ENCODE measurements at places on chromosomes 4 and X.

GRCh38 chr4:32519060-32519459 lies 1798.9 kb downstream of the PCDH7 start:
- no peak for DNase-seq

GRCh38 chr4:13918110-13918509 lies 290.6 kb upstream of the BOD1L1 start:
- no peak for DNase-seq

- DNase-seq, result no peak
These were observed 13.1 kb upstream of the ART3 start for GRCh38 chr4:76061421-76061820.

DNA sequence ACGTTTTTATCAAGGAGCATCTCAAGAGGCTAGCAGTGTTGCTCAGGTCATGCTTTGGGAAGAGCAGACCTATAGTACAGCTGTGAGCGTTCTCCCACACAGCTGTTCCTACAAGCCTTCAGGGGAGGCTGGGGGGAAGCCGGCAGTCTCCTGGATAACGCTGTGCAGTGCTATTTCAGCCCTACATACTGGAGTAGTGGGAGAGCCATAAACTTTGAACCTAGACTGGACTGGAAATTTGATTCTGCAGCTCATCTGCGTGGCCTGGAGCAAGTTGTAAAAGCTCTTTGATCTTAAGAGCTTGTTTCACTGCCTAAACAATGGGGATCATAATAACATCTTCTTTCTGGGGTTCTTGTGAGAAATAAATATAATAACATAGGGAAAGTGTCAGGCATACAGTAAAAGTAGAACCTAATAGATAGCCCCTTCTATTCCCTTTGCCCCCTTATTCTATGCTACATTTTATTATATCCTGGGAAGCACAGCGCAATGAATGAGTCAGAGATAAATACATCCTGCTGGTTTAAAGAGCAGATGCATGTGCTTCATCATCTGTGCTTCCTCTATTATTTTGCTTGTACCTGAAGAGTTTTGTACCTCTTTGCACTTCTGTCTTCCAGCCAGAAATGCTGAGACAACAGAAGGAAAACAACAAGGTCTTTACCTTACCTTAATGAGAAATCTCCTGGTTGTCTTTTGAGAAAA lies 14.7 kb upstream of the AMBN start:
- no peak for DNase-seq

GRCh38 chr4:47143261-47143660 lies 111.9 kb downstream of the GABRB1 start:
- DNase-seq, result no peak

GRCh38 chr4:106421441-106422296 lies 53.1 kb upstream of the GIMD1 start:
- no peak for DNase-seq

DNA sequence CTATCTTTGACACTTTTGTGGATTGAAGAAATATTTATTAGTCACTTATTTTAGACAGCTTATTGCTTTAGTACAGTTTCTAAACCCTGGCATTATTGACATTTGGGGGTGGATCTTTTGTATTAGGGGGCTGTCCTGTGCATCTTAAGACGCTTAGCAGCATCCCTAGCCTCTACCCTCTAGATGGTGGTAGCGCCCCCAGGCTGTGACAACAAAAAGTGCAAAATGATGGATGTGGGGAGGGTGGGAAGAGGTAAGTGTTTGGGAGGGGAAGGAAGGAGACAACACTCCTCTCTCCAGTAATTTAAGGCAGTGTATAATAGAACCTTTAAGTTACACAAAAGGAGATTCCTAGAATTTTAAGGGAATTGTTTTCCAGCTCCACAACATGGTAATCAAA lies 1210.6 kb downstream of the C4orf33 start:
- DNase-seq, result no peak

DNA sequence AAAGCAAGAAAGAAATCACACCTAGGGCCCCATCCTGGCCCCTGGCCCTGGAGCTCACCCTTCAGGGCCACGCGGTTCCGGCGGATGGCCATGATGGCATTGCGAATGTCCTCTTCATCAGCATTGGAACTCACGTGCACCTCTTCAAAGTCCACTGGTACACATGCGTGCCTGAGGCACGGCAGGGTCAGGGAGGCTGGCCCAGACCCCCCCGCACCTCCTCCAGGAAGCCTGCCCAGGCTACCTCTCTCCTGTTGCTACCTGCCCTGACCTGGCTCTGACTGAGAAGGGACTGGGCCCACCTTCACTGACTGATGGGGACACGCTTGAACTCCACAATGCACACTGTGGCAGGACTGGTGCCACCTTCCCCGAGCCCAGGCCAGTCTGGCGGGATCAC lies 4.5 kb downstream of the IDH3G start:
- DNase-seq, result no peak

DNA sequence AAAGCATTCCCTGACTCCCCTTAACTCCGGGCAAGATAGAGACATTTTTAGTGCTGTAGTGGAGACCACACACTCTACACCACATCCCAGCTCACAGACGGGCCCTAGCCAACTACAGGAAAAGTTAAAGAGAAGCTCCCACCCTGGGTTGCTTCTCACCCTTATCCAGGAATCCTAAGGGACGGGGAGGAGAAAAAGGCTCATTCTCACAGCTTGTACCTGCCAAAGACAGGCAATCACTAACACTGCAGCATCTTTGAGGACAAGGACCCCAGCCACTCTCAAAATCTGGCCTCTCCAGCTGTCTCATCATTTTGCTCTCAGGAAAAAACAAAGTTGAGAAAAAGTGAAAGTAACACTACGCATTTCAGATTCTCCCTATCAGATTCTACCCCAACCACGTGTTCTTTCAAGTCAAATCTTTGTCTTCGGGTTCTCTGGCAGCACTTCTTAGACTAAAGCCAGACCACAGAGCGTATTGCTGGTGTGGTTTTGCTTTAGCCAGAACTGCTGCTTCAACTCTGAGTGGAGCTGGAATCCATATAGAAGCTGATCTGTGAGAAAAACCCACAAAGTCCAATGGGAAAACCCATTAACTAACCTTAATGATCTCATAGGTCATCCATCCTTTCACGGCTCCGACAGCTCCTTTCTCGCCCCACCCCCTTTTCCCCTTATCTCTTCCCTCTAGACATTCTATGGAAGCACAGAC lies 605.9 kb upstream of the DIPK2B start:
- no peak for DNase-seq

DNA sequence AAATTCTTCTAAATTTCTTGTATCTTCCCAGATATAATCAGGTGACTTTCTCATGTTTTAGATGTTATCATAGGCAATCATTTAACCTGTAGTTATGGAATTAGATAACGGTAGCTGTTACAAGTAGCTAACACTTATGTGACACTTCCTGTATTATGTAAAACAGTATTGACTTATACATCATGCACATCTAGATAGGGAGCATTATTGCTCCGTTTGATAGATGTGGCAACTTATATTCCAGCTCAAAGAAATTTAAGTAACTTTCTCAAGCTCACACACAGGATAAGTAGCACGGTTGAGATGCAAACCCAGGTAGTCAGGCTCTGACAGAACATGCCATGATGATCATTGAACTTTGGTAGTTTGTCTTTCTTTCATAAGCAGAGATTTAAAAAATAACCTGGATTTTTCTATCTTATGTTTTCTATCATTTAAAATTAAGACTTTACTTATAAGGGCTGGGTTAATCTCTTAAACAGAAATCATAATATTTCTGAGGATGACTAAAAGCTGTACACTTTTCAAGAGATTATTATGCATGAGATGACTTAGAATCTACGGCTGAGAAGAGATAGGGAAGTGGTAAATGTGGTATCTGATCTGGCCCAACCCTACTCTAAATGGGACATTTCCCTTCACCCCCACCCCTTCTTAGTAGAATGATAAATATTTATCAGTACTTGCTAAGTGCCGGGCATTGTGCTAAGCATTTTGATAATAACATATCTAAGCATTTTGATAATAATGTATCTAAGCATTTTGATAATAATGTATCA lies 69.1 kb upstream of the HPGD start:
- no peak for DNase-seq

DNA sequence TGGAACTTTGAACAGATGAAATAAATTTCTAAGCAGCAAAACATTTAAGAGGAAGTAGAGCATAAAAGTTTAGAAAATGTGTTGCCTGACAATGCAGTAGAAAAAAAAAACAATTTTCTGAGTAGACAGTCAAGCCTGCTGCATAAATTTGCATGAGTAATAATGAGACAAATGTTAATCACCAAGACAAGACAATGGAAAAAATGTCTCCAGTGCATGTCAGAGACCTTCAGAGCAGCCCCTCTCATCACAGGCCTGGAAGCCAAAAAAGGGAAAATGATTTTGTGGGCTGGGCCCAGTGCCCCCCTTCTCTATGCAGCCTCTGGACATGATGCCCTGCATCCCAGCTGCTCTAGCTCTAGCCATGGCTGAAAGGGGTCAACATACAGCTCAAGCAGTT lies 204.6 kb downstream of the COX18 start:
- no peak for DNase-seq

DNA sequence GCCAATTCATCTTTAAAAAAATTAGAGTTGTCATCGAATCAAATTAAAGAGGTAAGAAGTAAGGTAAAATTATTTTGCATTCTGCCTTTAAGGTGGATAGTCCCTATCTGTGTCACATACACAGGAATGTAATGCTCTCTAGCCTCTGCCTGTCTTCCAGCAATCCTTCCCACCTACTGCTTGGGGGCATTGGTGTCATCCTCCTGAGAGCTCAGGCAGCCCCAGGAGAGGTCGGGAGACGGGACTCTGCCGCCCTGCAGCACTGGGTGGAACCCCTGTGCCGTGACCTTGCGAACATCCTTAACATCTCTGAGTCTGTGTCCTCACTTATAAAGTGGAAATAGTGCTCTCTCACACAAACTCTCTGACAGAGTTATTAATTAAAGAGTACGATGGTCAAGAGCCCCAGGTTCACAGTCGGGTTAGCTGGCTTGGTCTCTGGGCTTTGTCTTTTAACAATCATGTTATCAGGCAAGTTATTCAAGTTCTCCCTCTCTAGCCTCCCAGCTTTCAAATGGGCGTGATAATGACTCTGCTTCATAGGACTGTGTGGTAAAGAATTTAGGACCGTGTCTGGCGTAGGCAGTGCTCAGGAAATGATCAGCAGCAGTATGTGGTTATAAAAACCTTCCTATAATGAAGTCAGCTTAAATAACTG lies 10.2 kb downstream of the TLR3 start:
- DNase-seq, result no peak

DNA sequence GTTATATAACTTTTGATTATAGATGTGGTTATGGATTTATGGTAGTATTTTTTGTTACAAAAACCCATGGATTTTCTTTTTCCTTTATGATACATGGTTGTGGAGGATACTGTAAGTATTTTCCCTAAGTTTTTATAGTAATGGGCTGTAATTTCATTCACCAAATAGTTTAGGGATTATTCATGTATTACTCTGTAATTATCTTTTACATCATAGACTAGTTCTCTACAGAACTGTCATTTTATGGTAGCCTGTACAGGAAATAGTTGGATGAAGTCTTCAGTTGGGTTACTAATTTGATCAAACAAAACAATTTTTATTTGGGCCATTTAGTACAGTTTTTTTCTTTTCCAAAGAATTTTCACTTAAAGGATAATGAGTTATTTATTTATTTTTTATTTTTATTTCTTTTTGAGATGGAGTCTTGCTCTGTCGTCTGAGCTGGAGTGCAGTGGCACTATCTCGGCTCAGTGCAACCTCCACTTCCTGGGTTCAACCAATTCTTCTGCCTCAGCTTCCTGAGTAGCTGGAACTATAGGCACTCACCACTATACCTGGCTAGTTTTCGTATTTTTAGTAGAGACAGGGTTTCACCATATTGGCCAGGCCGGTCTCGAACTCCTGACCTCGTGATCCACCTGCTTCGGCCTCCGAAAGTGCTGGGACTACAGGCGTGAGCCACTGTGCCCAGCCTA lies 42.1 kb downstream of the RBPJ start:
- DNase-seq, result no peak

GRCh38 chrX:33987458-33987857 lies 144.7 kb downstream of the FAM47A start:
- no peak for DNase-seq

- DNase-seq, result no peak
These were observed 49.7 kb downstream of the FAM9B start for GRCh38 chrX:8984231-8984630.

DNA sequence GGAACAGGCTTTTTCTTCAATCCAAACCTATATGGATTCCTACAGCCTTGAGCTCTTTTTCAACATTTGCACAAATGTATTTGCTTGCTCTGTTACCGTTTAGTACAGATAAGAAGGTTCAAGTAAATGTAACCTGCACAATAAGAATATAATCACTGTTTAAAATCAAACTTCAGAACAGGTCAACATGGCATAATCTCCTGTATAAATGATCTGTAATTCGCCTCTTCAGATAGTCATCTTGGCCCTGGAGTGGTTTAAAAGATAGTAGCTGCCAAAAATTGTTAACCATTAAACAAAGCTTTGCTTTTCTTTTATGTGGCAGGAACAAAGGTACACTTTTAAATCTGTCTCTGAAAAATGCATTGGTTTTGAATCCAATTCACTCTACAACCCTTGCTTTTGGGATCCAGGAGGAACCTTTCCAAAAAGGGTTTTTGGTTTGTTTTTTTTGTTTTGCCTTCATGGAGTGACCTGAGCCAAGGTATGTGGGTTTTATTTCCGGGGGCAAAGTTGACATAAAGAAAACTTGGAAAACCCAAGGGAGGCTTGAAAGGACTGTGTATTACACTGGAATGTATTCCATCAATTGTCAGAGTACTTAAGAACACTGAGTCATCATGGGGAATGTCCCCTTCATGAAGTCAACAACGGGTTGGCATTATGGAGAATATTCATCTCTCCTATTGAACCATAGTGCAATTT lies 210.4 kb upstream of the HCCS start:
- DNase-seq, result no peak

All from activated CD8-positive, alpha-beta memory T cell treated with anti-CD3 and anti-CD28 coated beads, Interleukin-2, amount 50 U/mL, for 48 hours (primary cell).